ENCODE measurements at places on chromosomes 5 and 9.

DNA sequence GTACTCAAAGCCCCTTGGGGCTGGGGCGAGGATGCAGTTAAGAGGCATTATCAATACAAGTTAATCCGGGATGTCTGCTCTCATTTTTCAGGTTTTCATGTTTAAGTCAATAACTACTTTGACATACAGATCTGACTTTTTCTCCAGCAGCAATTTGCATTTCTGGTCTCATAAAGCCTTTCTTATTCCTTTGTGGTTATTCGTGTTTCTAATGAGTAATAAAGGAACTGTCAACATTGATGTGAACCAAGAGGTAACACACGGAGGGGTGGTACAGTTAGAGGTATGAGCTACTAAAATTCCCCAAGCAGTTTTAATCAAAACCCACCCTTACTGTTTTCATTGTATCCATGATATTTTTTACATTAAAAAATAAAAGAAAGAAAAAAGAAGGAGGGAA lies 138.0 kb upstream of the NFIB start:
- DNase-seq: no peak

DNA sequence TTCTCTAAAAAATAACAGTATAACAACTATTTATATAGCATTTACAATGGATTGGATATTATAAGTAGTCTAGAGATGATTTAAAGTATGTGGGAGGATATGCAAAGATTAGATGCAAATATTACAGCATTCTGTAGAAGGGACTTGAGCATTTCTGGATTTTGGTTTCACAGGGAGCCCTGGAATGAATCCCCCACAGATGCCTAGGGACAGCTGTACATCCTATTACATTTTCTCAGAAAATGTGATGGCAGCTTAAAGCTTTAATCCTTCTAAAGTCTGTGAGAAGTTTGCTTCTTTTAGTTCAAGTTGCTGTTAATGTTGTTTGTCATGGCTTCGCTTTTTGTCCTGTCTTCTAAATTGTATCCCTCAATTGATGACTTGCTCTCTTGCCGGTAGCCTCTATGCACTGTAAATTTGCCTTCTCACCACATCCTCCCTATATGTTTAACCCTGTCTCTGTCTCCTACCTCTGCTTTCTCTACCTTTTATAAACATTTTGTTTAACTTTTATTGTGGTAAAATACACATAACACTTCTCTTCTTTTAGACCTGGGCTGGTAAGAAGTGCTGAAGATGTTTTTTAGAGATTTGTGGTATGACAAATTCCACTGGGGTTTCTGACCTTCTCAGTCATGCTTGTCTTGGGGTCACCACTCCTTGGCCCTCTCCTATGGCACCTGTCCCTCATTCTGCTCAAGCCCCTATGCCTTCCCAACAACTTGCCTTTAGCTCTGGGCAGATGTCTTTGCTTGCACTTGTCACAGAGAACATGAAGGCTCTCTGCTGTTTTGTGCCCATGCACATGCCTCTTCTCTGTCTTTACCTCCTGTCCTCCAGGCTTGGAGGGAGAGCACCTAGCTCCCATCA lies 37.9 kb downstream of the LNPEP start:
- no peak for DNase-seq

GRCh38 chr5:60829490-60830266 lies 14.4 kb downstream of the ELOVL7 start:
- no peak for DNase-seq

GRCh38 chr5:157900644-157901043 lies 41.7 kb upstream of the CLINT1 start:
- DNase-seq: peak; percentile 32

DNA sequence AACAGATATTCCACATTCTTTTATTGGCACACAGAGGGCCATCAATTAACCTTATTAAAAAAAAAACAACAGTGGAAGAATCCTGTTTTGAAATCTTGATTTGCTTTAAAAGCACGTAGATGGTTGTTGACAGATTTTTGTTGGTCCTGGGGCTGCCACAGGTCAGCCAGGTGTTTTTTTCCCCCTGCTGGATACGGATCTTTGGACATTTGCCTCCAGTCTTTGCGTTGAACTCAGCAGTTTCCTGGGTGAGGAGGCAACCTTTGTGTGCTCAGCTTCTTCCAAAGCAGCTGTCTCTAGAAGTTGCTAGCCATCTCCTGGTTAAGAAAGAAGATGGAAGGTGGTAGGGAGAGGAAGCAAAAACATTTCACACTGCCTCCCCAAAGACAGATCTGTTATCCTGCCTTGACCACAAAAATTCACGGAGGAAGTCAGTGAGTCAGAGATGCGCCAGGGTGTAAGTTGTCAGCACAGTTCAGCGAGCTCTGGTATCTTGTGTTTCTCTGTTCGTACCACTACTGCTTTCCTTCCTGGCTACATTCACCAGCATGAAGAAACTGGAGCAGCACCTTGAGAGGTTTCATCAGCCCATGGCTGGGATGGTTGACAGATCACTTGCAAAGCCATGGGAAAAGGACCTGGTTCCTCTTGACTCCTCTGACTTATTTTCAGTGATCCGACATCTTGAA lies 207.3 kb downstream of the ARHGAP26 start:
- DNase-seq: no peak

DNA sequence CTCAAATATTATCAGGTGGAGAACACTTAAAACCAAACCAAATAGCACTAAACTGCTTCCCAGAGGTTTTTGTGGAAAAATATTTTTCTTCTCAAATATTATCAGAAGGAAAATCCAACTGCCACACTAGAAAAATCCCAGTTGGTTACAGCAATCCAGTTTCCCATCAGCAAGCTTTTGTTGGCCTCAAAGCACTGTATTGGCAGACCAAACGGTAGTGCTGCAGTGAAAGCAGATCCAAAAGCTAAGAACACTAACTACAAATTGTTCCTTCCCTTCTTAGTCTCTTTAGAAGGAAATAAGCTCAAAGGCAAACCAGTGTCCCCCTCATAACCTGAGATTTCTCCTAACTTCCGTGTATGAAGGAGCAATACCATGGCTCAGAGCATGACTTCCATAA lies 105.3 kb downstream of the TRIM36 start:
- DNase-seq: no peak

DNA sequence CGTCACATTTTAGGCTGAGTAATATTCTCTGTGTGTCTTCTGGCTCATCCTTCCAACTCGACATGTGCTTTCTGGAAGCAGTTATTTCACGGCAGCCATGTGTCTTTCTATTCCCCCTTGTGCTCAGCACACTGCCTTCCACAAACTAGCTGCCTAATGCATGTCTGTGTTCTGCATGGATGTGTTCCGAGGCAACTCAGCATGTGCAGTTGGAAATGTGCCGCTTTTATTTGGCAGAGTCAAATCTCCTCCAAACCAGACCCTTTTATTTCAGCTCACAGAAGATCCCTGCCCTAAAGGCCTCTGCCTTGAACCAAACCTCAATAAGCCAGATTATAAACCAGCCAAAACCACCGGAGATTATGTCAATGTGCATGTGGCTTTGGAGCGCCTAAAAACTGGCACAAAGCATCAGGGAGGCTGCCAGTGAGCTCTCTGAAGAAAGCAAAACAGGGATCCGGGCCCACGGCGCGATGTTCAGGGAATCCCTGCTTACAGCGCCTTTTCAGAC lies 360.2 kb downstream of the DEPDC1B start:
- no peak for DNase-seq

DNA sequence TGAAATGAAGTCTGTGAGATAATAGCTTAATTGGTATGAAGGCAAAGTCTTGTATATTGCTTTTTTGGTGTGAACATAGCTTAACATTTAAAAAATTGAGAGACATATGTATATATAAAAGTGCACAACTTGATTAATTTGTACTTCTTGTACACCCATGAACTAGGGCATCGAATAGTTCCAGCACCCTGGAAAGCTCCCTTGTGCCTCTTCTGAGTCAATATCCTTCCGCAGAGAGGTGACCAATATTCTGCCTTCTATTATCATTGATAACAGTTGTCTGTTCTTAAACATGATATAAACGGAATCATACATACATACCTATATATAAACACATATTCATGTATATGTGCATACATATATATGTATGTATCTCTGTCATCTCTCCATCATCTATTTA lies 185.4 kb downstream of the PHF2 start:
- no peak for DNase-seq

DNA sequence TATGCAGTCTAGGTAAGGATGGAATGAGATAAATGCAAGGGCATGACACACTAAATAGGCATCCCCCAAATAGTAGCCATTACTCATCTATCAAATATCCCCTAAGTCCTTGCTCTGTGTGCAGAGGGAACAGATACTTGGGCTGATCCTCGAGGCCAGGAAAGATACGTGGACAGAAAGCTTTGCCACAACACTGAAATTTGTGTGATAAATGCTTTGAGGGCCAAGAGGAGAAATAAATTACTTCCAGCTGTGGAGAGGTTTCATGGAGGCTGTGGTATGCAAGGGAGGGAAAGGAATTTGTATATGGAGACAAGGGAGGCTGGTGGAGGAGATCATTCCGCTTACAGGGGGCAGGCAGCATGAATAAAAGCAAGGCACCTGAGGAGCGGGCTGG lies 18.5 kb downstream of the ATOX1 start:
- no peak for DNase-seq

GRCh38 chr9:80651044-80651443 lies 1038.3 kb downstream of the TLE1 start:
- no peak for DNase-seq

- DNase-seq: no peak
Measured at GRCh38 chr9:92745881-92746280, 18.8 kb downstream of the BICD2 start.

GRCh38 chr5:59296317-59297264 lies 596.9 kb downstream of the PDE4D start:
- DNase-seq: no peak

DNA sequence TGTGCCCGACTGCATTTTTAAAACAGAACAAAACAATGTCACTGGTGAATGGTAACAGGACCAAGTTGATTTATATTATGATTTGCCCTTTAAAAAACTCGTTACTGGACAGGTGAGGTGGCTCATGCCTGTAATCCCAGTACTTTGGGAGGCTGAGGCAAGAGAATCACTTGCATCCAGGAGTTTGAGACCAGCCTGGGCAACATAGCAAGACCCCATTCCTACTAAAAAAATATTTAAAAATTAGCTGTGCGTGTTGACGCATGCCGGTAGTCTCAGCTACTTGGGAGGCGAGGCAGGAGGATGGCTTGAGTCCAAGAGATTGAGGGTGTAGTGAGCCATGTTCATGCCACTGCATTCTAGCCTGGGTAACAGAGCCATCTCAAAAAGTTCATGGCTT lies 7.2 kb downstream of the UNC13B start:
- DNase-seq: no peak

DNA sequence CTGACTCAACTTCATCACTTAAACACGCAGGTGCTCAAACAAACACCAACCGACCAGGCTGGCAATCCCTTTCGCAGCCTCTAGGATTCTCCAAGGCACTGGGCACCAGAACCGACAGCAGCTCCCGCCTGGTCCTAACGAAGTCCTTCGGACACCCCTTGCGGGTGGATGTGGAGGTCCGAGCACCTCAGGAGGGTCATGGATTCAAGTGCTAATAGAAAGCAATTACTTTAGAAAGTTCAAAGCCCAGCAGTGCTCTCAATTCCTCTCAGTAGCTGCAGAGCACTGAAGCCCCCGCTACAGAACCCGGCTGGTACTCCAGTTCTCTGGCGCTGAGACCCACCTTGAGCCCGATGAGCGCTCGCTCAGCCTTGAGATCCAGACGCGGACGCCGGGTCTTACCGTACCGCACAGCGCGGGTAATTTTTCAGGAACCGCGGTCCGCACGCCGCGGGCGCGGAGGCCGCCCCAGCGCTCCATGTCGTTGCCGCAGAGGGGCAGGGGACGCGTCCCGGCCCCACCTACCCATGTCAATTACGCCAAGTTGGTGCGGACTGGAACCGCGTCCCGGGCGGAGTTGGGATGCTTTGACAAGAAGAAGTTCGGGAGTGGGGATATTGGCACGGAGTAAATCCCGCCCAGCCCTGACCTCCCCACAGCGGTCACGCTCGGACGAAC lies 638 bp downstream of the MARCHF3 start:
- DNase-seq: no peak

- peak; percentile 77 for DNase-seq
Measured at GRCh38 chr9:126419475-126419874, 92.8 kb downstream of the MVB12B start.

DNA sequence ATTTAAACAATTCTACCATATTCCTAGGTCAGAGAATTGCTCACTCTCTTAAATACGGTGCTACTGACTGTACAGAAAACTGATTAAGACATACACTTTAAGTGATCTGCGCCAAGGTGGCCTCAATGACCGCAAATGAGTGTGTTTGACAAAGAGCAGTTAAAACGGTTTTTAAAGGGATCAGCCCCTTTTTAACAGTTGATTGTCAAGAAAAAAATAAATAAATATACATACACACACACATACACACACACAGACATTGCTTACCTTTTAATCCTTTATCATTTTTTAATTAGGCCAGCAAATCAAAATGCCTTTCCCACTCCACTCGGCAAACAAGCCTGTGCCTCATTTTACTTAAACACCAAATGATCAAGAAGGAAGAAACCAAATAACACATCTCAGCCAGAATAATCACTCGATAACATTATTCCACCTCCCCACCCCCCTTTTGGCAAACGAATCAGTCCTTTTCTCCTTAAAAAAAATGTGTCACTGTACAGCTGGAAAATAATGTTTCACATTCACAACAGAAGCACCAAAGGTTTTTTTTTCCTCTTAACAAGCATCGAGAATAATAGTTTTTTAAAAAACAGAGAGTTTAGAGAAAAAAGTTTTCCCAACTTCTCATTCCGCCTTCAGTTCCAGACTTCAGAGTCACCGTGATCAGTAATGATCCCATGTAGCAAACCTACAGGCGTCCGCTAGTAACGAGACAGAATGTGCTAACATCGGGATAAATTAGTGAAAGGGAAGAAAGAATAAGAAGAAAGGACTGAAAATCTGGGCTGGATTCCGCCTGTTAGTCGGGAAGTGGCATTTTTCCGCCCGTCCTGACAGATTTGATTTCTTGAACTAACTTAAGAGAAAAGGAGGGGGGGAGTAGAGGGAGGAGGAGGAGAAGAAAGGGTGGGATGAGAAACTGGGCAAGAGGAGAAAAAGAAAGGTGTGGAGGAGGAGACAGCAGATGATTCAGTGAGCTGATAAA lies at the start of gene ZNF608:
Gene ZNF608 (minus strand): TSS at position 712 of the 988 bp plus-strand sequence. CDS start 1,650 bp downstream, outside the sequence.
- no peak for DNase-seq

DNA sequence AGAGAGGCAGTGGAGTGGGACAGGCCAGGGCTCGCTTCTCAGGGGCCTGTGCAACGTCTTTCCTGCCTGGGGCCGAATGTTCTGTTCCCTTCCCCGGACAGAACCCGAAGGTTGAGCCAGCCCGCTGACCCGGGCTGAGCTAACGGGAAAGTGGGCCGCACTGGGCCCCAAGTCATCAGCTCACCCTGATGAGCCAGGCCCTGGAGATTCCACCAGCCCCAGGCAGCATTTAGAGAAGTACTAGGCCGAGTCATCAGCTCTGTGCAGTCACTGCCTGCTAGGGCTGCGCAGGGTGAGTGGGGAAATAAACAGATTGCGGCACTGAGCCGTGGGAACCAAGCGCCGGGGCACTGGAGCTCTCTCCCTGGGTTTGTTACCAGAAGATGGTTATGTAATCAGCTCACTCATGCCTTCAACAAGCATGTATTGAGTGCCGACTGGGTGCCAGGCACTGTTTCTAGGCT lies 29.1 kb upstream of the DUSP1 start:
- no peak for DNase-seq

All from NCI-H2081 treated with DMSO at 0.1 percent for 48 hours (cell line).